ENCODE measurements at places on chromosomes 3 and 15.
A peak's percentile ranks its signal among the peaks of the same experiment; 100 is the strongest.

DNA sequence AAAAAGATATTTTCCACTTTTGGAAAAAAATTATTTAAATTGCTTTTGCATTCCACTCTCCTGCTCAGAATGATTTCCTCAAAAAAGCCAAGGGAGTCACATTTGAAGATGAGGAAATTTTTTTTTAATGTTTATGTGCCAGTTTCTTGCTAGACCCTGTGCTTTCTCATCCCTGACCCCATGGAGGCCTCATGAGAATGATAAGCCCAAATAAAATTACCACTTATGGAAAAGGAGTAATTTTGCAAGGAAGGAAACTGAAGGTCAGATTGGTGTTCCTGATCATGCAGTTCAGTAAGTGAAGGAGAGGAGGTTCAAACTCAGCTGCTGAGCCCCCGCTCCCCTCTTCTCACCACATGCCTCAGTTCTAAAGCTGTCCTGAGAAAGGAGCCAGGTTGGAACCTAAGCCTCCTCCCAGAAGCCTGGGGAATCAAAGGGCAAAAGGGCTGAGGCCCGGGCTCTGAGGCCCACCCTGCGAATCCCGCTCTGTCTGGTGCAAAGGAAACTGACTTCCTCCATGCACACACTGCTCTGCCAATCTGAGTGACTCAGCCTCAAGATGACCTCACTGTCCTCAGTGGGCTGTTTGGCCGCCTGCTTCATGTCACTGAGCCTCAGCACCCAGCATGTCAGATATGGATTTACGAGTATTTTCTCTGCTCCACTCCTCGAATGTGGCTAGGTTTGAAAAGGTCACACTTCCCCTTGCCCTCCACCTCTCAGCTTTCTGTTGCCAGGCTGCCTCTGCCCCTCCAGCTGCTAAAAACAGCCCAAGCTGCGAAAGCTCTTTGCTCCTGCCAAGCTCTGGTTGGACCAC, 56.9 kb upstream of the FLNB start:
- DNase-seq, result peak; percentile 75

DNA sequence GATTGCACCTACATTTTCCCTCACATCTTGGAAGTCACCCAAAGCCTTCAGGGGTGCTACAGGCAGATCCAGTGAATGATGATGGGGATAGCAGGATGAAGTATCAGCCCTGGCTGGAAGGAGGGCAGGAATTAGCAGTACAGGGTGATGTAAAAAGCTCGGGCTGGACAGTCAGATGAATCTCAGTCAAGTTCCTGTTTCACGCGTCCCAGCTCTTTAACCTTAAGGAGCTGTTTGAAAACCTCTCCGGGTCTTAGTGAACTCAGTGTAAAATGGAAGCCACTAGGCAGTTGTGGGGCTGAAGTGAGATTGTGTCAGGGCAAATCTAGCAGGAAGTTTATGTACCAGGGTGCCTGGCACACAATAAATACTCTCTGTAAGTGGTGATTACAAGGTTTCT, 166.4 kb upstream of the PROK2 start:
- no peak for DNase-seq

- DNase-seq, result no peak
Observed at GRCh38 chr3:99549957-99550603, 88.3 kb upstream of the COL8A1 start.

DNA sequence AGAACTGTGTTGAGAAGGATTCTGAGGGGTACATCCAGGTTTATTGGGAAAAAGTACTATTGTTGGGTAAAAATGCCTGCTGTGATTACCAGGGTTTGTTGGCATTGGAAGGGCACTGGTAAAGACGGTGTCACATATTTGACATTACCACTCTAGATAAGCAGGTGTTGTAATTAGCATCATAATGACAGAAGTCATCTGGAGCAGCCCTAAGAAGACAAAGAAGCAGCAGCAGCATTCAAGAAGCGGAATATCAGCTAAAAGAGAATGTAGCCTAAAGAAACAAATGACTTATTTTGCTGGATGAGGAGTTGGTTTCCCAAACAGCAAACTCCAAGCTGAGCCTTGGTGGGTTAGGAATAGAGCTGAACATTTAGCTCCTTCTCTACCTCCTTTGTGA, 30.5 kb upstream of the ZFAND6 start:
- no peak for DNase-seq

- no peak for DNase-seq
Observed at GRCh38 chr3:50609071-50609762, 2.4 kb downstream of the CISH start.

- no peak for DNase-seq
Observed at GRCh38 chr15:52716536-52716935, 37.3 kb upstream of the ATOSA start.

- DNase-seq, result peak; percentile 63
Observed at GRCh38 chr3:150237490-150237889, 170.6 kb upstream of the TSC22D2 start.

Measured in astrocyte of the spinal cord (primary cell).